Activated CD4-positive, alpha-beta T cell treated with anti-CD3 and anti-CD28 coated beads, Interleukin-2, amount 10 ng/mL, durations not matched to agents 7 days and 5 days (primary cell): ENCODE measurements at places on chromosomes 1 and 21. TPM values are rescaled to one million over a fixed set of nuclear protein-coding genes. Genes with fewer than 3 reads are reported as not detected.

DNA sequence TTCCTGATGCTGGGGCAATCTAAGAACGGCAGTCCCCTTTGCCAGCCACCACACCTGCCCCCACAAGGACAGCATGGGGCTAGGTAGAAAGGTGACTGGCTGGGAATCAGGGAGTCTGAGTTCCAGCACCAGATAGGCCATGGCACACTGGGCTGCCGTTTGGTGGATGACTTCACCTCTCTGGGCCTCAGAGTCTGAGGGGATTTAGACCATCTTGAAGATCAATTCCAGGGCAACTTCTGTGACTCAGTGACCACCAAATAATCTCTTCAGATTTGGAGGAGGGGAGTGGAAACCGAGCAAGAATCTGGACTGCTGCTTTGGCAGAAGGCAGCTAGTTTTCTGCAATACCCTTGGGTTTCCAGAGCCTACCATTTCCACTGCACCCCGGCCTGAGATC lies 92.1 kb upstream of the EDN2 start:
- H3K36me3 ChIP-seq: peaks cover 14% of the 10 kb centered on the region
- DNase-seq: no peak
- peaks cover 35% of the 10 kb centered on the region for H3K4me1 ChIP-seq
- no peak overlapping the region for H3K27ac ChIP-seq
- H3K27me3 ChIP-seq: no peaks in the 10 kb centered on the region

GRCh38 chr21:40053007-40053406 lies 185.8 kb downstream of the PCP4 start:
- no peaks in the 10 kb centered on the region for H3K27me3 ChIP-seq
- no peaks in the 10 kb centered on the region for H3K36me3 ChIP-seq
- DNase-seq: no peak
- H3K27ac ChIP-seq: no peak overlapping the region
- no peaks in the 10 kb centered on the region for H3K4me1 ChIP-seq

GRCh38 chr1:2628191-2628932 lies 4.5 kb downstream of the MMEL1 start:
- peaks cover 35% of the 10 kb centered on the region for H3K27me3 ChIP-seq
- no peak overlapping the region for H3K4me3 ChIP-seq
- H3K4me1 ChIP-seq: no peaks in the 10 kb centered on the region
- no peaks in the 10 kb centered on the region for H3K36me3 ChIP-seq

Gene OR2W3
- total RNA-seq: 0.37 TPM

- H3K36me3 ChIP-seq: peaks cover 59% of the 10 kb centered on the region
- no peak overlapping the region for H3K4me3 ChIP-seq
- H3K27me3 ChIP-seq: no peaks in the 10 kb centered on the region
- DNase-seq: no peak
- H3K27ac ChIP-seq: no peak overlapping the region
These were observed 20.4 kb downstream of the AIM2 start for GRCh38 chr1:159056069-159056698.

- peaks cover 70% of the 10 kb centered on the region for H3K36me3 ChIP-seq
- no peak overlapping the region for H3K4me3 ChIP-seq
- no peak for DNase-seq
- peaks cover 21% of the 10 kb centered on the region for H3K4me1 ChIP-seq
These were observed 28.5 kb upstream of the KCNQ4 start for GRCh38 chr1:40755067-40755466.

GRCh38 chr1:25520446-25521061 lies 22.9 kb upstream of the LDLRAP1 start:
- no peak overlapping the region for H3K4me3 ChIP-seq
- H3K27me3 ChIP-seq: peaks cover 4% of the 10 kb centered on the region
- peak; percentile 79 for DNase-seq
- H3K36me3 ChIP-seq: no peaks in the 10 kb centered on the region
- H3K27ac ChIP-seq: peak overlapping the region; percentile 27

GRCh38 chr1:229325401-229325800 lies 17.4 kb downstream of the CCSAP start:
- no peak for DNase-seq
- no peak overlapping the region for H3K4me3 ChIP-seq

Gene UTS2
- 0.17 TPM for total RNA-seq

DNA sequence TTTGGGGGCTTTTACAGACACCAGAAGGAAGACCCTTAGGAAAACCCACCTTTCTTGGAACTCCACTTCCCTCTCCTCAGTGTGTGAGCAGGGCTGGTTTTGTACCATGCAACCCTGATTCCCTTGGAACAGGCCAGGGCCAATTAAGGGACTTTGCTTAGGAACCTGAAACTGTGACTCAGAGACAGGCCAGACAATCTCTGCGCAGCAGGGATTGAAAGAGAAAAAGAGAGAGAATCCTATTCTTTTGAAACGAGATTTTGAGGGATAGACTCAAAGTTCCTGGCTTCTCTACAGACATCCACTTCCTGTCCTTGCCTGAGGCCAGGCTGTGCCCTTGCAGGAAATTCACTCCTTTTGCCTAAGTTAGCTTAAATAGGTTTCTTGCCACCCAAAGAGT lies 23.1 kb upstream of the C1orf198 start:
- H3K27me3 ChIP-seq: peaks cover 4% of the 10 kb centered on the region
- no peaks in the 10 kb centered on the region for H3K36me3 ChIP-seq
- no peak overlapping the region for H3K27ac ChIP-seq
- H3K4me1 ChIP-seq: no peaks in the 10 kb centered on the region

- H3K27ac ChIP-seq: no peak overlapping the region
- H3K4me1 ChIP-seq: no peaks in the 10 kb centered on the region
- no peaks in the 10 kb centered on the region for H3K27me3 ChIP-seq
- no peaks in the 10 kb centered on the region for H3K36me3 ChIP-seq
- H3K4me3 ChIP-seq: no peak overlapping the region
These were observed 119.4 kb upstream of the PRMT6 start for GRCh38 chr1:106937104-106937503.

- H3K4me3 ChIP-seq: no peak overlapping the region
- no peak overlapping the region for H3K27ac ChIP-seq
- H3K27me3 ChIP-seq: no peaks in the 10 kb centered on the region
- no peaks in the 10 kb centered on the region for H3K4me1 ChIP-seq
These were observed 303.6 kb downstream of the USH2A start for GRCh38 chr1:216119600-216119999.

Gene ELAPOR1
- 6.3 TPM for total RNA-seq

- no peaks in the 10 kb centered on the region for H3K27me3 ChIP-seq
- H3K4me1 ChIP-seq: no peaks in the 10 kb centered on the region
- DNase-seq: no peak
- no peak overlapping the region for H3K27ac ChIP-seq
These were observed 41.7 kb downstream of the ILDR2 start for GRCh38 chr1:166933633-166934032.

Gene TRABD2B
- total RNA-seq: not detected

DNA sequence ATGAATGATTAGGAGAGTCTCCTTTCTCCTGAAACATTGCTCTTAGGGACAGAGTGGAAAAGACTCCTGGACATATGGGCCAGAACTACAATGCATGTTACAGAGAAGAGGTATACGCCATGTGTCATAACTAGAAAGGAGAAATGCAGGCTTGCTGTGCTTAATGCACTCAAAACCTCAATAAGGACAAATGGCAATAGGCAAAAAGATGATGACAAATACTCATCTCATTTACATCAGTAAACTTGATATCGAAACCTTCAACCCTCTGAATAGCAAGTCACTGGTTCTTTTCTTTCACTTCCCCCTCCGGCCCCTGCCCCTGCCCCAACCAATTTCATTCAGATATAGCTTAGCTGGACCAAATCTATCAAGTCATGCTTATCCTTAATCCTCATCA lies 1.9 kb upstream of the GPR88 start:
- H3K4me1 ChIP-seq: peaks cover 24% of the 10 kb centered on the region
- peaks cover 52% of the 10 kb centered on the region for H3K27me3 ChIP-seq
- no peak for DNase-seq
- no peaks in the 10 kb centered on the region for H3K36me3 ChIP-seq
- H3K4me3 ChIP-seq: no peak overlapping the region

Gene SYPL2
- total RNA-seq: not detected

DNA sequence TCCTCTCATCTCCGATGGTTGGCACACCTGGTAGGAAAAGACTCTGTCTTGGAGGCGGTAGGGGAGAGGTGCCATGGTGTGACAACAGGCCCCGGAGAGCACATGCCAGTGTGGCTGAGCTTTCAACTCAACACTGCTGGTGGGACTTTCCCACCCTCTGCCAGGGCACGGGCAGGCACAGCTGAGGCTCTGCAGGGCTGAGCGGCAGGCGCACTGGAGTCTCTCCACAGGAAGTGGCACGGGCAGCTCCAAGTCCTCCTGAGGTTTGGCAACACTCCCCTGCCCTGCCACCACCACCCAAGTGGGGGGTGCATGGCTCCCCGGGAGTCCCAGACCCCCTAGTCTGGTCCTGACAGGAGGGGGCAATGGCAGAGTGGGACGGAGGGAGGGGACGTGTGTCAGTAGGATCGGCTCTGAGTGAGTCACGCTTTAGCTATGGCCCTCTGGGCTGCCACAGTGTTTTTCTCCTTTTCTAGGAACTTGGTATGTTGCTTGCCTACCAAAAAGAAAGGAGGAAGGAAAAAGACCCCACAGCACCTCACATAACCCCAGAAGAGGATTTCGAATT lies 27.3 kb upstream of the EVA1B start:
- peak; percentile 55 for DNase-seq
- no peaks in the 10 kb centered on the region for H3K27me3 ChIP-seq
- peaks cover 35% of the 10 kb centered on the region for H3K4me1 ChIP-seq
- H3K27ac ChIP-seq: peak overlapping the region; percentile 92
- no peak overlapping the region for H3K4me3 ChIP-seq

Gene OR2AJ1
- not detected for total RNA-seq
